Right lobe of liver (tissue), 6 donors: ENCODE measurements at places on chromosomes 7 and 10. TPM values are rescaled to one million over a fixed set of nuclear protein-coding genes. Genes with fewer than 3 reads are reported as not detected.

- H3K4me3 ChIP-seq, result peak overlapping the region; percentile 88
- peak overlapping the region; percentile 97 for H3K27ac ChIP-seq
Observed at GRCh38 chr10:50625649-50626132, 1.9 kb upstream of the SGMS1 start.

- no peaks in the 10 kb centered on the region for H3K27me3 ChIP-seq
- no peak overlapping the region for H3K4me3 ChIP-seq
- no peak overlapping the region for H3K27ac ChIP-seq
- no peaks in the 10 kb centered on the region for H3K36me3 ChIP-seq
Observed at GRCh38 chr7:106840342-106840741, 24.7 kb upstream of the PIK3CG start.

DNA sequence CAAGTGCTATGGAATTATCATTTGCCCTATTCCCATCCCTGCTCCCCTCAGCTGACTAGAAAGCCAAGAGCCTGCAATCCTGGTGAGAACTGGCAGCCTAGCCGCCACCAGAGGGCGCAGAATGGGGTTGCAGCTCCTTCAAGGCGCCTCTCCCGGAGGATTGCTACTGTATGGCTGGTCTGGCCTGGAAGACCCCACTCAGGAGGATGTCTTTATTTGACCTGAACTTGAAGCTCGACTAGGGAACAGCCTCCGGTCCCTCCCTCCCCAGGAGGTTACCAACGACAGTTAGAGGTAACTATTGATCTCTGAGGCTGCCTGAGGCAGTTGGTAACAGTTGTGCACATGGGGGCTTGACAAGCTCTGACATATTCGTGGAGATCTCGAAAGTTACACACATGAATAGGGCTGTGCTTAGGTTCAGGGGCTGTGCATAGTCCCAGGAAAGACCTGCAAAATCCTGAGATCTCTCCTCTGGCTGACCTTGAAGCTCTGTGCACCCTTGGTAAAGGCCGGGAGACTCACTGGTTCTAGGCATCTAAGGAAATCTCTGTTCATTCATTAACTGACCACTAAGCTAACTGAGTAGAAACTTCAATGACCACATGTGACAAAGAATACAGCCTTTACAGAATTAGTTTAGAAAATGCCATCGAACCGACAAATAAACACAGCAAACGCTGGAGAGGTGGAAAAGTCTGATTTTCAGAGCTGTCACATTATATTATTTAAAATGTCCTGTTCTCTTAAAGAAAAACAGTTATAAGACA lies 65.7 kb downstream of the TSPAN12 start:
- H3K27me3 ChIP-seq, result no peaks in the 10 kb centered on the region
- no peak overlapping the region for H3K27ac ChIP-seq
- H3K4me3 ChIP-seq, result no peak overlapping the region
- DNase-seq, result peak; percentile 79

- no peak for DNase-seq
- no peaks in the 10 kb centered on the region for H3K36me3 ChIP-seq
- no peaks in the 10 kb centered on the region for H3K4me1 ChIP-seq
- no peak overlapping the region for H3K27ac ChIP-seq
- H3K27me3 ChIP-seq, result no peaks in the 10 kb centered on the region
- no peak overlapping the region for H3K4me3 ChIP-seq
Observed at GRCh38 chr10:55500931-55501559, 700.0 kb upstream of the PCDH15 start.

- no peak overlapping the region for H3K4me3 ChIP-seq
- H3K36me3 ChIP-seq, result no peaks in the 10 kb centered on the region
- no peaks in the 10 kb centered on the region for H3K27me3 ChIP-seq
- no peak overlapping the region for H3K27ac ChIP-seq
Observed at GRCh38 chr7:110875346-110875745, 215.6 kb upstream of the LRRN3 start.

GRCh38 chr10:59006511-59007306 lies 169.7 kb upstream of the PHYHIPL start:
- no peak for DNase-seq
- H3K4me1 ChIP-seq, result no peaks in the 10 kb centered on the region
- H3K27ac ChIP-seq, result no peak overlapping the region
- H3K36me3 ChIP-seq, result no peaks in the 10 kb centered on the region
- no peaks in the 10 kb centered on the region for H3K27me3 ChIP-seq
- H3K4me3 ChIP-seq, result no peak overlapping the region

- H3K4me1 ChIP-seq, result no peaks in the 10 kb centered on the region
Observed at GRCh38 chr10:112208997-112209396, 25.4 kb upstream of the GPAM start.

DNA sequence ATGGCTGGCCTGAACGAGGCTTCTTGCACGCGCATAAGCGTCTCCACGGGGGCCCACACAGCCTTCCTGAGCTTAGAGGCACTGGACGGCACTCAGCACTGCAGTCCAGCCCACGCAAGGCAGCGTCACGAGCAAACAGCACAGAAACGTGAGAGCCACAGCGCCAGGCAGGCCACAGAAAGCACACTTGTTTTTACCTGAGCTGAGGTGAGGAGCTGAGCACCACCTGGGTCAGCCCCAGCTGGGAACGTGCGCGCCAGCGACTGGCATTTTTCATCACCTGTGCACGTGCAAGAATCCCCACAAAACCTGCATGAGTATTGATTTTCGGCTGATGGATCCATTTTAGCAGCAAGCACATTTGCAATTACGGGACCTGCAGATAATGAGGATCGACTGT lies 26.7 kb downstream of the IQCE start:
- no peaks in the 10 kb centered on the region for H3K4me1 ChIP-seq
- H3K36me3 ChIP-seq, result peaks cover 3% of the 10 kb centered on the region
- H3K4me3 ChIP-seq, result no peak overlapping the region
- no peak overlapping the region for H3K27ac ChIP-seq

GRCh38 chr10:78755877-78756455 lies 312.8 kb upstream of the ZMIZ1 start:
- H3K4me1 ChIP-seq, result no peaks in the 10 kb centered on the region
- no peak for DNase-seq
- H3K36me3 ChIP-seq, result no peaks in the 10 kb centered on the region
- H3K27me3 ChIP-seq, result no peaks in the 10 kb centered on the region

DNA sequence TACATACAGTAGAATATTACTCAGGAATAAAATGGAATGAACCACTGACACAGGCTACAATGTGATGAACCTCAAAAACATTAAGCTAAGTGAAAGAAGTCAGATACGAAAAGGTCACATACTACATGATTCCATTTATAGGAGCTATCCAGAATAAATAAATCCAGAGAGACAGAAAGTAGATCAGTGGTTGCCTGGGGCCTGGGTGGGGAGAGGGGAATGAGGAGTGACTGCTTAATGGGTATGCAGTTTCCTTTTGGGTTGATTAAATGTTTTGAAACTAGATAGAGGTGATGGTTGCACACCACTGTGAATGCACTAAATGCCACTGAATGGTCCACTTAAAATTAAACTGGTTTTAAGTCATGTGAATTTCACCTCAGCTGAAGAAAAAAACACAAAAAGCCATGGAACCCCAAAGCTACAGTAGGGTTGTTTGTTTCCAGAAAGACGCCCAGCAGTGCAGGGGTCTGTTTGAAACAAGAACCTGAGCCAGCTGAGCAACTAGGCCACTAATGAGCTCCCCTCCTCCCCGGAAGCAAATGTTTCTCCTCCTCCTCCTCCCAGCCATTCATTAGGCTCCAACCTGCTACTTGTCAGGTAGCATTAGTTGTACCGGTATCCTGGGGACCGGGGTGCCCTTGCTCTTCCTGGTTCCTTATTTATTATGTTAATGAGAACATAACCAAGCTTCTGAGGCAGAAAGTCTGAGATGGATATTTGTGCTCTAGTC lies 168.4 kb downstream of the EVX1 start:
- no peak overlapping the region for H3K4me3 ChIP-seq
- H3K4me1 ChIP-seq, result no peaks in the 10 kb centered on the region
- no peak overlapping the region for H3K27ac ChIP-seq
- H3K27me3 ChIP-seq, result no peaks in the 10 kb centered on the region
- no peak for DNase-seq
- H3K36me3 ChIP-seq, result no peaks in the 10 kb centered on the region

- H3K4me3 ChIP-seq, result no peak overlapping the region
- H3K27ac ChIP-seq, result no peak overlapping the region
- DNase-seq, result no peak
- no peaks in the 10 kb centered on the region for H3K36me3 ChIP-seq
- H3K27me3 ChIP-seq, result no peaks in the 10 kb centered on the region
- H3K4me1 ChIP-seq, result no peaks in the 10 kb centered on the region
Observed at GRCh38 chr7:118944271-118944670, 719.8 kb downstream of the ANKRD7 start.

DNA sequence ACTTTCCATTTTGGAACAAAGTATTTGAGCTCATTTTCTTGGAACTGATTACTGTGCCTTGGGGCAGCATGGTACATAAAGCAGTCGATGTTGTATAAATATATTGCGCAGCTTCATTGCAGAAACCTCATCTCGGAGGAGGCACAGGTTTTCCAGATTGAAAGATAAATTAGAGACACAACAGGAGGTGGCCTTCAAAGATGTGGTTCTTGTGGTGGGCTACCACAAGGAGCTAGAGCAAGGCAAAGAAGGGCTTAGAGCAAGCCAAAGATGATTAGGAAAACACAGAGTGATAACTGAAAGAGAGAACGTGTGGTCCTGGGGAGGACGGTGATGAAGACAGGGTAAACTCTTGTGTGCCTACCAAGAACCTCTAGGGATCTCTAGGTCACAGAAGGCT lies 169.1 kb upstream of the TNS3 start:
- no peaks in the 10 kb centered on the region for H3K36me3 ChIP-seq
- H3K27me3 ChIP-seq, result no peaks in the 10 kb centered on the region
- H3K4me3 ChIP-seq, result no peak overlapping the region
- no peak for DNase-seq
- no peaks in the 10 kb centered on the region for H3K4me1 ChIP-seq

- H3K4me3 ChIP-seq, result no peak overlapping the region
- DNase-seq, result no peak
- no peaks in the 10 kb centered on the region for H3K27me3 ChIP-seq
- H3K4me1 ChIP-seq, result no peaks in the 10 kb centered on the region
- no peaks in the 10 kb centered on the region for H3K36me3 ChIP-seq
Observed at GRCh38 chr7:69448071-69448470, 150.2 kb upstream of the AUTS2 start.

- H3K27me3 ChIP-seq, result no peaks in the 10 kb centered on the region
- no peaks in the 10 kb centered on the region for H3K36me3 ChIP-seq
- H3K4me3 ChIP-seq, result no peak overlapping the region
- DNase-seq, result peak; percentile 14
Observed at GRCh38 chr7:155425887-155426286, 32.0 kb upstream of the EN2 start.

The MYL10 gene
- not detected for total RNA-seq

The CPA2 gene
- total RNA-seq, result not detected

The NUTM2A gene
- 0.56 TPM for total RNA-seq

The OPALIN gene
- total RNA-seq, result not detected

The VWDE gene
- total RNA-seq, result not detected

The KNDC1 gene
- 8.1 TPM for total RNA-seq
